ENCODE measurements at places on chromosomes 11 and 22.

DNA sequence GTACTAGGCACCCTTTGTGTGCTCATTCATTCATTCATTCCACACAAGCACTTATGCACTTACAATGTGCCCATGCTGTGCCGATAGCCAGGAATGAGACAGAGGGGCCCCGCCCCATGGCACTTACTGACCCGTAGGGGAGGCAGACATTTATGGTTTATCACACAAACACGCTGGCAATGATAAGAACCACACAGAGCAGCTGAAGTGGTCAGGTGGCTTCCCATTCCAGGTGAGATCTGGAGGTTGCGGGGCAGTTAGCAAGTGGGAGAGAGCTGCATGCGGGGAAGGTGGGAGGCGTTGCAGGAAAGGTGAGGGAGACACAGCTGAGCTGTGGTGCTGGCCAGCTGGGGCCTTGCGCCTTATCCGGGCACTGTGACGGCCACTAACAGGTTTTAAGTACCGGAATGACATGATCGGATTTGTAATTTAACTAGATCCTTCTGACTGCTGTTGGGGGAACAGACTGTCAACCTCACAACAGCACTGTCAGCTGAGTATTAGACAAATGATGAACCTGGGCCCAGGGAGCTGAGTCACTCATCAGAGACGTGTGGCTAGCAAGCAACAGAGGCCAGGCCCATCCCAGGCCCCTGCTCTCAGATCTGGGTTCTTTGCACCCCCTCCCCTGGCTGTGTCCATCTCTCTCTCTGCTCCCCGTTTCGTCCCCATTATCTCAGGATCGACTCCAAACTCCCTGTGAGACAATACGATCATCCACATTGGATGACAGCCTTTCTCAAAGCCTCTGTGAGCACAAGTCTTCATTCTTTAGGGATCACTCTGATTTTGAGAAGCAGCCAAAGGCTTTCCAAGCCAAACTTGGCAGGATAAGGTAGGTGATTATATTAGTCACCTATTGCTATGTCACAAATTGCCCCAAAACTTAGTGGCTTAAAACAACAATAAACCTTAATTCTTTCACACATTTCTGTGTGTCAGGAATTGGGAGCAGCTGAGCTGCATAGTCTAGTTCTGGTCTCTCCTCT, 28.4 kb downstream of the RASD2 start:
- DNase-seq, result no peak

- no peak for DNase-seq
Measured at GRCh38 chr22:50011447-50012210, 936 bp downstream of the IL17REL start.

- DNase-seq, result no peak
Measured at GRCh38 chr11:66158156-66158555, 88.1 kb downstream of the PACS1 start.

- no peak for DNase-seq
Measured at GRCh38 chr22:29883775-29884097, 762 bp downstream of the MTMR3 start.

GRCh38 chr11:17511571-17511970, 32.6 kb downstream of the USH1C start:
- no peak for DNase-seq

- no peak for DNase-seq
Measured at GRCh38 chr11:128613300-128613995, 26.1 kb upstream of the ETS1 start.

- DNase-seq, result no peak
Measured at GRCh38 chr11:132941024-132941646, 591.2 kb downstream of the OPCML start.

DNA sequence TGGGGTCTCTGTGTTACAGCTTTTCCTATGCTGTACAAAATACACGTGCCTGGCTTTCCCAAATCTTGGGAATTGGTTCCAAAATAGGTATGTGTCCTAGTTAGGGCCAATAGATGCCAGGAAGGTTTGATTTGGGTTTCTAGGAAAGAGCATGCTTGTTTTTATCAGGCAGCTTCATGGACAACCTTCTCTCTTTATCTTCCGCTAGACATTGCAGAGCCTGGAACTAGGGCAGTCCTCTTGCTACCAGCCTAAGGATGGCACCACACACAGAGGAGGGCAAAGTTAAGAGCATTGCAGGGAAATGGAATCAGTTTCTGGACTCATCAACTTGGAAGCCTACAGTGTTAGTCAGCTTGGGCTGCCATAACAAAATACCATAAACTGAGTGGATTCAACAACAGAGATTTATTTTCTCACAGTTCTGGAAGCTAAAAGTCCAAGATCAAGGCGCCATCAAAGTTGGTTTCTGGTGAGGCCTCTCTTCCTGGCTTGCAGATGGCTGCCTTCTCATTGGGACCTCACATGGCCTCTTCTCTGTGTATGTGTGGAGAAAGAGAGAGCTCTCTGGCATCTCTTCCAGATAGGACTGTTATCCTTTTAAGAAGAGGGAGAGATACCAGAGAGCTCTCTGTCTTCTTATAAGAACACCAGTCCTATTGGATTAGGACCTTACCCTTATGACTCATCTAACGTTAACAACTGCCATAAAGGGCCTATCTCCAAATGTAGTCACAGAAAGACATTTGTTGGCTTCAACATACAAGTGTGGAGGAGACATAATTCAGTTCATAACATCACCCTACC, 27.3 kb upstream of the CREB3L1 start:
- DNase-seq, result no peak

DNA sequence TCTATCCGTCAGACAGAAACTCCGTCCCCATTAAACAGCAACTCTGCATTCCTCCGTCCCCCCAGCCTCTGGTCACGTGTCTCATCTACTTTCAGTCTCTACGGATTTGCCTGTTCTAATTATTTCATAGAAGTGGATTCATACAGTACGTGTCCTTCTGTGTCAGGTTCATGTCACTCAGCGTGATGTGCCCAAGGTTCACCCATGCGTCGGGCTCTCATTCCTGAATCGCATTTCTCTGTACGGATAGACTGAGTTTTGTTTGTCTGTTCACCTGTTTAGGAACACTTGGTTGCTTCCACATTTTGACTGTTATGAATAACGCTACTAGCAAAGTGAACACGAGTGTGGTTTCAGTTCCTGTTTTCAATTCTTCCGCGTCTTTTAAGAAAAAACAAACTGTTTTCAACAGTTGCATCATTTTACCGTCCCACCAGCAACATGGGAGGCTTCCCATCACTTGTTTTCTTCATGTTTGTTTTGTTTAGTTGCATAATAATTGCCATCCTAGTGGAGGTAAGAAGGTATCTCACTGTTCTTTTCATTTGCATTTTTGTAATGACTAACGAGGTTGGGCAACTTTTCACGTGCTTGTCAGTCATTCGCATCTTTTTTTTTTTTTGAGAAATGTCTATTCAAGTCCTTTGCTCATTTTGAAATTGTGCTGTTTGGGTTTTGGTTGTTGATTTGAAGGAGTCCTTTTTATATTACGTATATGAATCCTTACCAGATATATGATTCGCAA, 8.9 kb upstream of the NLRP6 start:
- DNase-seq, result no peak

DNA sequence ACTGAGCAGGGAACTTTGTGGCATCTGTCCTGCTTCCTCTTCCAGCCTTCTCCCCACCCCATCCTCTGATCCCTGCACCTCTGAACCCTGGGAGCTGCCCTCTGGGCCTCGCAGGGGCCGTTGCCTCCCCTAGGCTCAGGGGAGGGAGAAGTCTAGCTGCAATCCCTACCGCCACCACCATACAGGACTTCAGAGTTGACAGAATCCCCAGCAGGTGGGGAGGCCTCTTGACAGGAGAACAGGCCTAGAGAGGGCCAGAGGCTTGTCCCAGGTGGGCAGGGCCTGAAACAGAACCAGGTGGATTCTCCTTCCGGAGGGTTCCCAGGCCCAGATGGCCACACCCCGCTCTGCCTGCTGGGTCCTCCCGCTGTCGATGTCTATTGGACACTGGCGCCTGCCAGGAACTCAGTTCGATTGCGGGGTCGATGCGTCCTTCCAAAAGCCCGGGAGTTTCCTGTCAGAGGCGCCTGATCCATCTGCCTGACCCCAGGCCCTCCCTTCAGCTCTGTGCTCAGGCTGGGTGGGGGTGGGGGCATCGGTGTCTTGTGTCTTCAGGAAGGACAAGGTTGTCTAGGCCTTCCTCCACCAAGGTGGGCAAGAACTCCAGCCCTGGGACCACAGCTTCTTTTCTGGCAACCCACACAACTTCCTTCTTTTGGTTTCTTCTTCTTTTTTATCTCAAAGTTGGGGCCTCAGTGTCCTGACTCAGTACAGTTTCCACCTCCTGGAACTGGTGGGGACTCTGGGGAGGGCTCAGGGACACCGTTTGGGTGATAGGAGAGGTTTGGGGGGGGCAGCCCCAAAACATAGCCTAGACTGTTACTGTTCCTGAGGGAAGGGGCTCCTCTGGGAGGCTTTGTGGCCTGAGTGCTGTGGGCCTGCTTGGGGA, 6.4 kb downstream of the STARD10 start:
- DNase-seq, result no peak

DNA sequence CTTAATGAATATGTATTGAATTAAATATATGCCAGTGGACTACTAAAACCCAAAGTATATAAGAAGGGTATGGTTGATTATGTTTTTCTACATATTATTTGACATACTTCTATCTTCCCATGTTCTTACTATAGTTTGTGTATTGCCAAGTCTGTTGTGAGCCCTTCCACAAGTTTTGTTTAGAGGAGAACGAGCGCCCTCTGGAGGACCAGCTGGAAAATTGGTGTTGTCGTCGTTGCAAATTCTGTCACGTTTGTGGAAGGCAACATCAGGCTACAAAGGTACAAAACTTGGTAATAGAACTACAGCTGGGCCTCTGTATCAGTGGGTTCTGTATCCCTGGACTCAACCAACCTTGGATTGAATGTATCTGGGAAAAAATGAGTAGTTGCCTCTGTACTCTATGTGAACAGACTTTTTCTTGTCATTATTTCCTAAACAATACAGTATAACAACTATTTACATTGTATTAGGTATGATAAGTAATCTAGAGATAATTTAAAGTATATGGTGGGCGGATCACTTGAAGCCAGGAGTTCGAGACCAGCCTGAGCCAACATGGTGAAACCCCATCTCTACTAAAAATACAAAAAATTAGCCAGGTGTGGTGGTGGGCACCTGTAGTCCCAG, 38.7 kb upstream of the TTC36 start:
- peak; percentile 58 for DNase-seq

- DNase-seq, result no peak
Measured at GRCh38 chr11:16081382-16082094, 274.8 kb downstream of the SOX6 start.

DNA sequence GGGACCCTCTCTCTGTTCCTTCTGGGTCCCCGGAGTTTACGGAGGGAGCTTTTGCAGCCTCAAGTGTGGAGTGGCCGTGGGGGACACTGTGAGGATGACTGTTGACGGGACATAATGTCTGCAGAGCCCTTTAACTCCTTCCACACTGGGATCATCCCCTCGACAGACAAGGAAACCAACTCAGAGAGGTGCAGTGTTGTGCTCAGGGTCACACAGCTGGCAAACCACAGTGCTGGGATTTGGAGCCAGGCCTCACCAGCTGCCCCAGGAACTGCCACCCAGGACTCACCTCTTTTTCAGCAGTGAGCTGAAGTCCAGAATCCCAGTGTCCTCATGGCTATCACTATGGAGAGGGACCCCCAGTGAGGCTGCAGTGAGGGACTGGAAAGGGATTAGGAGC, 5.4 kb downstream of the MYBPC3 start:
- DNase-seq, result no peak

GRCh38 chr22:27149921-27150543, 492.6 kb downstream of the MIAT start:
- DNase-seq, result no peak

DNA sequence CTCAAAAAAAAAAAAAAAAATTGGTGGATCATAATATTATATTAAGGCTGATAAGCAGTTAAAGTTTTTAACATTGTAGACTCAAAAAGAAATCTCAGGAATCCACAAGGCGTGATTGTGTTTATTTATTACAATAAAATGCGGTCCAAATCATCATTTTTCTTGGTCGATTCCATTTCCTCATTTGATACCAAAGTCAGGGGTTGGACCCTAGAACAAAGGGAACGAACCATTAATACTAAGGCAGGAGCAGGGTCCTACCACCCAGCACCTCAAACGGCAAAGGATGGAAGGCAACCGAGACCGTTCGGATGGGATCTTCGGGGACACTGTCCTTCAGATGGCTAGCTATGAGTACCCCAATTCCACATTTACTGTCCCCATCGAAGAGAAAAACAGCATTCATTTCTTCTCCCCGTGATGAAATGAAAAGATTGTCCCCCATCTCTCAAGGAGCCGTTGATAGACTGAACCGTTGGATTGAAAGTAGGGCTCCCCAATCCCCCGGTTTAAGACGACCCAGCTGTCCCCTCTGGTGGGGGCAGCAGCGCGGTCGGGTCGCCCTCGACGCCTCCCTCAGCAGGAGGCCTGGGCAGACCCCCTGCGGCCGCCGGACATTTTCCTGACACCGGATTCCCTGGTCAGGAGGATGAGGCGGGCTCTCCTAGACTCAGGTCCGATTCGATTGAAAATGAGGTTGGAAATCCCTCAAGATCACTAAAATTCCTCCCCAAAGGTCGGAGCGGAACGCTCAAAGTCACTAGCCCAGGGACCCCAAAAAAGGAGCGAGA, 607 bp downstream of the DMC1 start:
- no peak for DNase-seq

DNA sequence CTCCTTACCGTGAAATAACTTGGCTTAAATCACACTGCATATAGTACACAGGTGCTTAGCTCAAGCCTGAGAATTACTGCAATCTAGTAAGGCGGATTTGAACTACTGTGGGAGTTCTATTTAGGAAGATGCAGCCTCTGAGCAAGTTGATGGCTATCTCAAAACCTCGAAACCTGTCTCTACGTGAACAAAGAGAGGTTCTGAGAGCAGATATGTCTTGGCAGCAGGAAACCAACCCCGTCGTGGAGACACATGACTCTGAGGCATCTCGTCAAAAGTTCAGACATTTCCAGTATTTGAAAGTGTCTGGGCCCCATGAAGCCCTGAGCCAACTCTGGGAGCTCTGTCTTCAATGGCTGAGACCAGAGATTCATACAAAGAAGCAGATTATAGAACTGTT, 5.9 kb downstream of the ZNF215 start:
- DNase-seq, result no peak

- DNase-seq, result no peak
Measured at GRCh38 chr11:66546368-66546965, at the start of gene ACTN3. ACTN3 (plus strand) TSS chr11:66546903; CDS start chr11:66546938, 35 bp downstream.

GRCh38 chr22:46376908-46377524, 41.5 kb downstream of the TRMU start:
- DNase-seq, result no peak

GRCh38 chr11:120316880-120317688, 8.0 kb upstream of the TLCD5 start:
- no peak for DNase-seq

GRCh38 chr11:132057266-132057665, 686.9 kb downstream of the NTM start:
- DNase-seq, result no peak

GRCh38 chr11:83921447-83922192, 635.5 kb upstream of the CCDC90B start:
- no peak for DNase-seq

GRCh38 chr11:131910523-131911387, 540.3 kb downstream of the NTM start:
- DNase-seq, result no peak

DNA sequence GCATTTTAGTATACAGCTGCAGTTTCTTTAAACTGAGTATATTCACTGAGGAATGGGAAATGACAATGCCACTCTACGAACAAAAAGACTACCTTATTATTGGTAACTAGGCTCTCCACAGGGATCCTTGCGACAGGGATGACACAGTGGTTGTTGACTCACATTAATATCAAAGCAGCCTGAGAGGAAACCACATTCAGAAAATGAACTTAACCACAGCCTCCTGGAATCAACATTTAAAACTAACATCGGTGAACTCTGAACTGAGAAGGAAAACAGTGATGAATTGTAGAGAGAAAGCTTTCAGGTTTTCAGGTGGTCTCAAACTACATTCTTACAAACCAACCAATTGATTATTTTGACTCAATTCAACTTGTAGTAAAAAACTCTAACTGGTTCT, 90.3 kb upstream of the MTMR2 start:
- no peak for DNase-seq

Measured in stimulated activated CD8-positive, alpha-beta memory T cell treated with anti-CD3 and anti-CD28 coated beads, Interleukin-4, amount 100 ng/mL, for 4 hours (primary cell).